ENCODE measurements at places on chromosomes 13 and 19.
A peak's percentile ranks its signal among the peaks of the same experiment; 100 is the strongest.

GRCh38 chr19:55473225-55474012, 3.0 kb upstream of the ZNF628 start:
- no peak for DNase-seq

DNA sequence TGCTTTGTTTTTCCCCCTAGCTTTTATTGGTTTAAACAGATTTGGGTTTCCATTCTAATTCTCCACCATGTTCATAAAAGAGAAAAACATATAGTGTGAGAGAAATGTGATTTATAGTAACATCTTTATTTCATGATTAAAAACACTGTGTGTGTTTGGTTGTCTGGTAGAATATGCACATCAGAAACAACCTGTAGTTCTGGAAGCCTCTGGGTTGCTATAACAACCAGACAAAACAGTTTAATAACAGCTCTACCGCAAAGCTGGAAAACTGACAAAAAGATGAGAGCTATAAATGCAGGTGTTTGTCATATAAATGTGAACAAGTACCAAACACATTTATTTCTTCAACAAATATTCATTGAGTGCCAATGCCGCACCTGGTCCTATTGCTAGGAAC, 9.8 kb downstream of the KBTBD6 start:
- peak; percentile 26 for DNase-seq

DNA sequence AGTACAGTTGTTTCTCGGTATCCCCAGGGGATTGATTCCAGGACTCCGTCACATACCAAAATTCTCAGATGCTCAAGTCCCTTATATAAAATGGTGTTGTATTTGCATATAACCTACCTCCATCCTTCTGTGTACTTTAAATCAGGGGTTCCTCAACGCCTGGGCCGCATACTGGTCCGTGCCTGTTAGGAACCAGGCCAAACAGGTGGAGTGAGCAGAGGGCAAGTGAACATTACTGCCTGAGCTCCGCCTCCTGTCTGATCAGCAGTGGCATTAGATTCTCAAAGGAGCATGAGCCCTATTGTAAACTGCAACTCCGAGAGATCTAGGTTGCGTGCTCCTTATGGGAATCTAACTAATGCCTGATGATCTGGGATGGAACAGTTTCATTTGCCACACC, 42.2 kb upstream of the KCTD4 start:
- no peak for DNase-seq

DNA sequence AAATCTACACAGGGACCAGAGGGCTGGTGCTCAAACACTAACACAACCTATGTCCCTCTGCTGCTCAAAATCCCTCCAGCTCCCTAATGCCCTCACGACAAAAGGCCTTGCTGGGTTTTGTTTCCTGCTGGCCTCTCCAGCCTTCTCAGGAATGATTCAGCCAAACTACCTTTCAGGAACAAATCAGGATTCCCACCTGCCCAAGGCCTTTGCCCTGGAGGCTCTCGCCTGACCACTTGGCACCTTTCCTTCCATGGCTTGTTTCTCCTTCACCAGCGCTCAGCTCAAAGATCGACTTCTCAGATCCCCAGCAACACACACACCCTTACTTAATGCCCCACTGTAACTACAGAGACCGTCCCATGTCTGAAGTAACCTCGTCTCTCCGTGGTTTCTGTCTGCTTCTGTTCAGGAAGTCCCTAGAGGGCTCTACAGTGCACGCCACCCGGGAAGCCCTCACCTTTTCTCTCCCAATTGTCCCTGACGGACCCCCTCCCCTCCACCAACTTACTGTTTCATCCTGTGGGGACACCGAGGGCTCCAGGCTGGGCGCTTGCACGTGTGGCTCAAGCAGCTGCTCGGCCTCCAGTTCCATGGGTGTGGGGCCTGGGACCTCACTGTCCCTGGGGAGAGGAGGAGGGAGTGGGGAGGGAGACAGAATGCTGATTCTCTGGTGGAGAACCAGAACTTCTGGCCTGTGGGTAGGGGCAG, 3.2 kb upstream of the SIX5 start:
- no peak for DNase-seq

DNA sequence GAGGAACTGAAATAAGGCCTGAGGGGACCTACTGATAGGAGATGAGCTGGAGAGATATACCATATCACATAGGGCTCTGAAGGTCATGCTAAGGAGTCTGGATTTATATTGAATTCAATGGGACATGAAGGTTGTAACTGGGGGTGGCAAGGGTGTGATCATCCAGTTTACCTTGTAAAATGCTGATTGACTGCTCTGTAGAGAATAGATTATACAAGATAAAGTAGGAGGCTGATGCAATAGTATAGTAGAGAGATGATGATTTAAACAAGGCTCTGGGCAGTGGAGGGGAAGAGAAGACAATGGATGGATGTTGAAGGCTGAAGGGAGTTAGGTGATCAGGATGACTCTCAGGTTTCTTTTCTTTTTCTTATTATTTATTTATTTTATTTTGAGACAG, 18.0 kb upstream of the PAN3 start:
- no peak for DNase-seq

DNA sequence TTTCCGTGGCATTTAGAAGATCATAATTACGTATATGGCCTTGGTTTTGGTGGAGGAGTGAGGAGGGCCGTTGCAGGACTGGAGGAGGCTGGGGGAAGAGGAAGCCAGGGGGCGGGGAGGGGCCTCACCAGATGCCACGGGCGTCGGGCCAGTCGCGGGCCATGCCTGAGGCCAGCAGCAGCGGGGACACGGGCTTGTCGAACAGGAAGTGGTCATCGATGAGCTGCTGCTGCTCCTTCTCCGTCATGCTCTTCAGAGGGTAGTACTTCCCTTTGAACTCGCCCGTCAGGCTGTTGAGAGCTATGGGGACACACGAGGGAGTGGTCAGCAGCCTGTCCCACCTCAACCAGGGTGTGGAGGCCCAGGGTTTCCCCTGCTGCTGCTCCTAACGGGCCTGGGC, 11.1 kb downstream of the CKM start:
- no peak for DNase-seq

- DNase-seq: no peak
Observed at GRCh38 chr13:83710133-83710515, 172.2 kb downstream of the SLITRK1 start.

GRCh38 chr13:112711528-112712265, 21.9 kb downstream of the ATP11A start:
- DNase-seq: peak; percentile 63

- DNase-seq: no peak
Observed at GRCh38 chr13:45219938-45220375, 19.1 kb upstream of the KCTD4 start.

DNA sequence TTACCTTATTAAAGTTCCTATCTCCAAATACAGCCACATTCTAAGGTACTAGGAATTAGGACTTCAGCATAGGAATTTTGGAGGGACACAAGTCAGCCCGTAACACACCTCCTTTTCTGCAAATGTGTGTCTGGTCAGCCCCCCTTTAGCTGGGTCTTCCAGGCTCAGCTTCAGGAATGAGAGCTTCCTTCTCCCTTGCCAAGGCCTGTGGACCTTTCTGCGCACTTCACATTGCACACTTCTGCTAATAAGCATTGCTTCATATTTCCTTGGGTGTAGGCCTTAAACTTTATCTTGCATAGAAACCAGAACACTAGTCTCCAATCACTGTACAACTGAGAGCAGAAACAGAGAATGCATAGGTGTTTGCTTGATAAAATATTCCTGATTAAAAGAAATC, 4.5 kb upstream of the STK24 start:
- DNase-seq: no peak

DNA sequence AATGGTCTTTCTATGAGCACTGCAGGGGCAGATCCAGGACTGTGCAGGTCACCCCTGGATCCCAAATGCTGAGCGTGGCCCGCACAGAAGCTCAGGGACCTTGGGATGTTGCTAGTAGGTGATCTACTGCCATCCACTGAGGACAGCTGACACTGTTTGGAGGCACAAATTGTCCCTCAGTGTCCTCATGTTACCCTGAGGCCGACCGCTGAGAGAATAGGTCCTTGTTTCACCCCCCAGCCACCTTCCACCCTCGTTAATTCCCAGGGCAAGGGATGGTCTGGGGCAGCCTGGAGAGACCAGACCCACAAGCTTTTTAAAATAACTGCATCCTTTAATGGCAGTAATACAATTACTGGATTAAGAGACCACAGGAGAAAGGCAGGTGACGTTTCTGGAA, 15.4 kb upstream of the TMEM160 start:
- DNase-seq: no peak

- no peak for DNase-seq
Observed at GRCh38 chr19:19385896-19386869, 19.3 kb upstream of the GATAD2A start.

DNA sequence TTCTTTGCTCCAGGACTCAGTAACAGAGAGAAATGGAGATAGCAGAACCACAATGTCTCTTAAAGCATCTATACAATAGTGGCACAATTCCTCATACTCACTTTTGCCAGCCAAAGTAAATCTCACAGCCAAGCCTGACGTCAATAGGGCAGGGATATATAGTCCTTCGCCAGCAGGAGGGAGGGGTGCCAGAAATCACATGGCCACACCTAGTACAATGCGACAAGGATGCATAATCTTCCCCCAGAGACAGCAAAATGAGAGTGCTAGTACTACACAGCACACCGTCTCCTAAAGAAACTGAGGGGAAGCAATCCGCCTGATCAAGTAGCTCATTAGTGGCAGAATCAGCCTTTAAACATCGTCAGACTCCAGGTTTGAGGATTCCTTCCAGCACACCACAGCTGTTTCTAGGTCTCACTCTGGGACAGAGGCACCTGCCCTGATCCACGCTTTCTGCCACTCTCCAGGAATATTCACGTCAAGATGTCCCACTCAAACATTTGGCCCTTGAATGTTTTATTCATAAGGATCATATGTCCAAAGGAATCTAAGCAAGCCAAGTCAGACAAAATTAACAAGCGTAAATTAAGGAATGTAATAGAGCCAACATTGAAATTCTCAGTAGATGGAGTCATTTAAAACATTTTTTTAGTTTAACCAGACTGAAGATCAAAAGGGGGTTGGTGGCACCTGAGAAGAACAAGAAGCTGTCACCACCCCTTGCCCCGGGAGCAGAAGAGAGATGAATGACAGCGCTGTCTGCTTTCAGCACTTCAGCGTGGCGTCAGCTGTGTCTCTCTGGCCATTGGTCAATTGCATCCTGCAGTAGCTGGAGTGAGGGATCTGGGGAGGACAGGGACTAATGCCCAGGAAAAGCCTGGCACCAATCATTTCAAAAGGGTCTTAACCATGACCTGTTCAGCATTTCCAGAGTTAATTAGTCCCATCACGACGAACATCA, 63.5 kb upstream of the SERP2 start:
- DNase-seq: no peak

- DNase-seq: no peak
Observed at GRCh38 chr19:771332-771785, 20.4 kb downstream of the MISP start.

GRCh38 chr13:64007339-64007738, 2591.7 kb upstream of the PCDH20 start:
- DNase-seq: no peak

DNA sequence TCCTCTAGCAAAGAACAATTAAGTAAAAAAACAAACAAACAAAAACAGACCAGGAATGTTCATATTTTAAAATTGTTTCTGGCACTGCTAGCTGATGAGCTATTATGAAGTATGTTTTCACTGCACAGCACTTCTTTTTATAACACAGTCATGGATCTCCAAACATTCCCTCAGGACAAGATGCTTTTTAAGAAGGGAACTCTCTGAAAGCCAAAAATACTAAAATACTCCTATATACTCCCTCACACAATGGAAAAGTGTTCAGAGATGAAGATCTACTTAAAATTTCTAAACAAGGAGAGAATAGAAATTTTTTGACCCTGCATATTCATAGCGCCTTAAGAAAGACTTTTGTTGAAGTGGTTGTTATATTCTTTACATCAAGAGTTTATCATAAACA, 926.8 kb downstream of the DIAPH3 start:
- no peak for DNase-seq

- DNase-seq: no peak
Observed at GRCh38 chr19:2478756-2479555, 3.0 kb downstream of the GADD45B start.

- no peak for DNase-seq
Observed at GRCh38 chr19:45742969-45743368, 9.7 kb downstream of the MEIOSIN start.

DNA sequence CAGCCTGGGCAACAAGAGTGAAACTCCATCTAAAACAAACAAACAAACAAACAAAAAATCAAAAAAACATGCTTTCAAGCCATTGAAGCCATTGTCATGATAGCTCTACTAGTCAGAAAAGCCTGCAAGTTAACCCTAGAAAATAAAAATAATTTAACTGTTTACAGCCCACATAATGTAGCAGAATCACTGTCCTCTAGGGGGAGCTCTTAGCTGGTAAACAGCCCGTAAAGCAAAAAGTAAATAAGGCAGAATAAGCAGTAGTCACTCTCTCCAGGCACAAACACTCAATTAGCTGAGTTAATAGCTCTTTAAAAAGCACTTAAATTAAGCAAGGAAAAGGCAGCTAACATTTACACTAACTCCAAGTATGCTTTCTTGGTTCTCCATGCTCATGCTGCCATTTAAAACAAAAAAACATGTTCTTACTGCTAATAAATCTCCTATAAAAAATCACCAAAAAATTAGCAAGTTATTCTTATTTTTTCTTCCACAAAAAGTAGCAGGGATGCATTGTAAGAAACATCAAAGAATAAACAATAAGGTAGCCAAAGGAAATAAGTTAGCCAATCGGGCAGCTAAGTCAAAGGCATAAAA, 11.3 kb downstream of the LILRB4 start:
- peak; percentile 17 for DNase-seq

GRCh38 chr13:104043184-104043583, 977.0 kb upstream of the SLC10A2 start:
- no peak for DNase-seq

DNA sequence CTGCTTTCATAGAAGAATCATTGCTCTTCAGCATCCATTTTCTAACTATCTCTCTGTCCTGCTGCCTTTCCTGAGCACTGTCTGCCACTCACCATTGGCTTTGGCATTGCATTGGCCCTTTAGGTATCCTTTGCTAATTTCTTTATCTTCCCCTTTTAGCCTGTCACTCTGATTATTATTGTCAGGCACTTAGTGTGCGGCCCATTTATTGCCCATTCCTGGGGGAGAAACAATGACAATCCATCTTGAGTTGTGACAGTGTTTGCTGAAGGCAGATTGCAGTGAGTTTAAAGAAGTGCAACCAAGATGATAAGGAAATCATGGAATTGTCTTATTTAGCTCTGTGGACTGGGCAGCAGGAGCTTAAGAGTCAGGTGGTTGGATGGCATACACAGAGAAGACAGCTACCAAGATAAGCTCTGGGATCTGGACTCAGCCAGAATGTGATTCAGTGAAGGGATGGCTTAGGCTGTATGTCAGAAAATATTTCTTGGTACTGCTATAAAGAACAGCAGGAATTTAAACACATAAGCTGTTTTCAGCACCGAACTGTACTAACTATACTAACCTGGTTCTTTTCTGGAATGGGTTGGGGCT, 25.3 kb downstream of the B3GLCT start:
- DNase-seq: no peak

DNA sequence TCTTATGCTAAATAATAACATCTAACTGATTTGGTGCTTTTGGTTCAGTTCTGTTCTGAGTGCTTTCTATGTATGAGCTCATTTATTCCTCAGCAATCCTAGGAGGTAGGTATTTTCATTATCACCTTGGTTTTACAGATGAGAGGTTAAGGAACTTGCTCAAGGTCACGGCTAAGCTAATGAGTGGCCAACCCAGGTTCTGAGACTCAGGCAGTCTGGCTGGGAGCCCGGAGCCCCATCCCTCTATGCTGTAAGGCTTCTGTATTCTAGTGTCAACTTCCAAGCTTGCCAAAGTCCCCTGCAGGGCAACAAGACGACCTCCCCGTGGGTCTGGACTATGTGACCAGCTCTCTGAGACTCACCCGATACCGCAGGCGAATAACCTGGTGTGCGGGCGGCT, 60.5 kb downstream of the PARP4 start:
- no peak for DNase-seq

- no peak for DNase-seq
Observed at GRCh38 chr13:34340534-34340933, 522.6 kb downstream of the RFC3 start.
